NCI-H1105 treated with DMSO at 0.1 percent for 48 hours (cell line): ENCODE measurements at places on chromosomes 7 and 10.

GRCh38 chr7:129055294-129055816 is 444 bp upstream of the TNPO3 start:
- no peak for DNase-seq

GRCh38 chr7:101104193-101104713 is 19.0 kb downstream of the TRIM56 start:
- DNase-seq, result no peak

DNA sequence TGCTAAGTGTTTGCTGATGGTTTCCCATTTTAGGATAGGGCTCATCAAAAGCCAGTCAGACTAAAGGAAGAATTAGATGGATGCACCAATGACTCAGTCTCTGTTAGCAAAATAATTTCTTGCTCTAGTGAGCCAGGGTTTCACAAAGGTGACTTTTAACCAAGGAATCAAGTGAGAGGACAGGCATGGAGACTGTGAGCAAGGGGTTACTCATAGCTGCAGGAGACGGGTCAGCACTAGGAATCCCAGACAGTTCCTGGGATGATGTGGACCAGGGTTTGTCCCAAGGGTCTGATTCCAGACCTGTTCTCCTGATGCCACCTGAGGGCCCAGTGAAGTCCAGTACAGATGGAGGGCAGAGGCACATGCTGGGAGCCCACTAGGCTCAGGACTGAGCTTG is 138.1 kb downstream of the NOC3L start:
- no peak for DNase-seq

DNA sequence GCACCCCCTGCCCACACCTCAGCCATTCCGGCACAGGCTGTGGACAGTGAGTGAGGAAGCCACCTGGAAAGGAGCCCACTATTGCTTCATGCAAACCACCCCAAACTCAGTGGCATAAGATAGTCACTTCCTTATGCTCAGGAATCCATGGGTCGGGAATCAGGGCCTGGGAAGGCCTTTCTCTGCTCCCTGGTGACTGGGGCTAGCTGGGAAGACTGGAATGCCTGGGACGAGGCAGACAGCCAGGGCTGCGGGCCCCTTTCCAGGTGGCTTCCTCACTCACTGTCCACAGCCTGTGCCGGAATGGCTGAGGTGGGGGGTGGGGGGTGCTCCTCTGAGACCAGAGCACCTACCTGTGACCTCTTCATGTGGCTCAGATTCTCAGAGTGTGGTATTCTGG is 74.1 kb upstream of the GRB10 start:
- no peak for DNase-seq
